ENCODE measurements at places on chromosomes 2 and 18.

- no peak for DNase-seq
Measured at GRCh38 chr2:29014811-29015421, 33.8 kb downstream of the TOGARAM2 start.

GRCh38 chr2:8230466-8230865 lies 451.4 kb upstream of the ID2 start:
- DNase-seq: peak; percentile 90

GRCh38 chr2:101396316-101396717 lies 9.0 kb upstream of the CREG2 start:
- no peak for DNase-seq

DNA sequence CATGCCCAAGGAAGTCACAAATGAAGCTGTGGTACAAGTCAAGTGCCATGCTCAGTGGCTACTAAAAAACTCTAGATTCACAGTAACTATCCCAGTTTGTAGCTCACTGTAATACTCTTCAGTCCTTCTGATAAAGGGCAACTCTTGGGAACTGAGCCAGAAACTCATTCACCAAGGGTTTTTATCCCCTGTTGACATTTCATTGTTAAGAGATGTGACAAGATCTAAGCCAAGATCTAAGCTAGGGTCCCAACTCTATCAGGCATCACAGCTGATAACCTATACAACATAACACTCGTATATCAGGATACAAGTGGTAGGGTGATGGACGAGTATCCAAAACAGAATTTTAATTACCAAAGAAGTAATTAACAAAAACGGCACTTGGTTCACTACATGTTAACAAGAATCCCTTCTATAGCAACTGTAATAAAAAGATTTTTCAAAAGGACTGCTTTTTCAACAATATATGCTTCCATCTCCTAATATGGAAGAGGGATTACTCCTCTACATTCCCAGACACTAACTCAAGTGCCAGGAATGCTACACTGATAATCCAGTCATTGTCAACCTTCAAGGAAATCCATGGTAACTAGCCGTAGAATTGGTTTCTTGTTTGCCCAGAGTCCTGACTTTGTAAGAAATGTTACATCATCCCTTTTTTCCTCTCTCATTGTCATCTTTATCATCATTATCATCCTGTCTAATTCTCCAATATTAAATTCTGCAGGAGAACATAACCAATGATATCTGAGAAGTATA lies 111.7 kb downstream of the CDH2 start:
- DNase-seq: no peak

- no peak for DNase-seq
Measured at GRCh38 chr2:233189025-233189424, 62.4 kb upstream of the ATG16L1 start.

DNA sequence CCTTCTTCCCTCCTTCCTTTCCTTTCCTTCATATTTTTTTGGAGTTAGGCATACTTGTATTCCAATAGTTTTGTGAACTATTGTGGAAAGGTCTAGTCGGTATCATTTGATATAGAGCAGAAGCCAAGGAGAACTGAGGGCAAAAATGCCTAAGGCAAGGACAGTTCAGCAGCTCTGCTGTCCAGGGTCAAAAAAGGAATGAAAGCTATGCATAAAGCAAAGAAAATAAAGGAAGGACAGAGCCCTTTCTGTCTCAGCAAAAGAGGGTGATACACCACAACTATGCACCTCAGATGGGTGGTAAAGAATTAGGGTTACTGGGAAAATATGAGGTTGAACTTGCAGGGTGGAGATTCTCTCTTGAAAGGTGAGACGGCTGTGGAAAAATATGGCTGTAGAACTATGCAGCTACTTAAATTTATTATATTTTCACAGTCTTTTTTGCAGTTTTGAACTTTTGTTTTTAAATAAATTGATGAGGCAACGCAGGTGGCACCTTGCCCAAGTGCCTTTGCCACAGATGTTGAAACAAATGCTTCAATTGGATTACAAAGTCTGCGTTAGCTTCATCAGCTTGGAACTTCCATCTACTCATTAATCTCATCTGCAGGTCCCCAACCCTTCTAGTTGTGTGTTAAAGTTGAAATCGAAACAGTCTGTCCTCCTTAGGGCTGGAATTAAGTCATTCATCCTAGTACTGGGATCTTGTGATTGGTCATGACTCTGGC lies 20.8 kb downstream of the LHCGR start:
- no peak for DNase-seq

DNA sequence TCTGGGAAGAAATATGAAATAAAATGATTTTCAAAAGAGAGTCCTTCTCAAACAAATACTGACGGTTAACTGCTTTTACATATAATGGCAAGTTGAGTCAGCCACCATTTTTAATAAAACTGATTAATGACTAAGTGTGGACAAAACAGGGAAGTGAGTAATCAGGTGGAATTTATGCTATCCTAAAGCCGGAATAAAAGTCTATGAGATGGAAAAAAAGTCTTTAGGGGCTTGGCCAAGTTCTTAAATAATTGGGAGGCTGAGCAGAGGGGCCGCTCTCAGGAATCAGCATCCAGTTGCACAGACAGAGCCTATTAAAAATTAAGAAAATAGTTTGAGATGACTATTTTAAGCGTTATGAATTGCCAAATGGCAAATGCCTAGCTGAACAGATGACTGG lies 58.6 kb upstream of the AFF3 start:
- no peak for DNase-seq

DNA sequence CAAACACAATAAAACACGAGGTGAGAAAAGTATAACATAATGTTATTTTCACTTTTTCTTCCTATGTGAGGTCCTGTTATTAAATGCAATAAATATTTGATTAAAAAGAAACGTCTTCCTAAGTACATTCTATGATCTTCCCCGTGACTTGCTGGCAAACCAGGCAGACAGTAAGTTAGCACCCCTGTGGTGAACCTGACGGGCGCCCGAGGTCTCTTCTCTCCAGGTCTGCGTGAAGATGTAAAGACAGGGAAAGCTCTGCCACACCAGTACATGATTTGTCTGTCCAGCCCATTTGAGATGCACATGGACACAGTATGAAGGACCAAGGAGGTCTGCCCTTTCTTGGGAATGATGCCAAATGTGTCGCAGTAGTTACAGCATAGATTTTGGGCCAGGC lies 57.6 kb downstream of the PTH2R start:
- no peak for DNase-seq

DNA sequence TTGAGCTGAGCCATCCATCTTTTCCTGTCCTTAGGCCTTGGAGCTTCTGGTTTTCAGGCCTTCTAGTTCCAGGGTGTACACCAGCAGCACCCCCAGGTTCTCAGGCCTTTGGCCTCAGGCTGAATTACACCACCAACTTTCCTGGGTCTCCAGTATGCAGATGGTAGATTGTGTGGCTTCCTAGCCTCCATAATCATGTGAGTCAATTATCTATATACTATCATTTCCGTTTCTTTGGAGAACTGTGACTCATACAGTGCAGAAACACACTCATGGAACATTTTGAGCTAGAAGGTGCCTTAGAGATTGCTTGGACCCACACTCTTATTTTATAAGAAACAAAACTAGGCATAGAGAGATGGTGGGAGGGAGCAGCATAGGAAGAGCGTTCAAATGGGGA lies 167.4 kb downstream of the NCK2 start:
- DNase-seq: no peak

All from NCI-H748 treated with DMSO at 0.1 percent for 48 hours (cell line).